ENCODE measurements at places on chromosomes 16 and 17. TPM values are rescaled to one million over a fixed set of nuclear protein-coding genes. Genes with fewer than 3 reads are reported as not detected.

DNA sequence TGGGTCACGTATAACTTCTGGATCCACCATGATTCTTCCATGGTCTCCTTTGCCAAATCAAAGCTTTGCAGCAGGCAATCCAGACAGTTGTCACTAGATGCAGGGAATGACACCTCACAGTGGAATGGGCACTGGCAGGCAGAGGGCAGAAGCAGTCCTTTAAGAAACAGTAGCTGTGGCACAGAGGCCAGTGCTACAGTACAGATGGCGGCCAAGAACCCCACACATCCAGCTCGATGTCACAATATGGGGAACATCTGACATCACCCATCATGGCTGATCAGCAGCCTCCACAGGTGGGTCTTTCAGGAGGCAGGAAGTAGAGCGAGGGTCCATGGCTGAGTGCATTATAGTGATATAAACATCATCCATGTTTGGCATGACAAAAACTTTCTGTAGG, 18.8 kb upstream of the ERN1 start:
- H3K4me3 ChIP-seq = no peak overlapping the region
- H3K4me1 ChIP-seq = peaks cover 28% of the 10 kb centered on the region

DNA sequence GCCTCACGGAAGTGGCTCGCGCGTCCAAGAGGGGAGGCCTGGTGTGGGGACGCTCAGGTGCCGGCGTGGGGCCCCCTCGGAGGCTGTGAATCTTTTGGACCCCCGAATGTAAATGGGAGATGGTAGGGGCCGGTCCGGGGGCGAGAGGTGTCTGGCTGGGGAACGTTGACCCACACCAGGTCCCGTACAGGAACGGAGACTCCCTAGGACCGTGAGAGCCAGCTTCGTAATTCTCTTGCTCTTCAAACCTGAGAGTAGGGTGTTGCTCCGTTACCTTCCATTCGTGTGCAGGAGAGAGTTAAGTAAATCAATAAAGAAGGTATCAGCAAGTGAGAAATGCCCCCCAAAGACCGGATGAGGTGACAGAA, 481 bp downstream of the LYRM1 start:
- no peaks in the 10 kb centered on the region for H3K27me3 ChIP-seq
- no peak for DNase-seq
- H3K4me1 ChIP-seq = peaks cover 26% of the 10 kb centered on the region
- peak overlapping the region; percentile 90 for H3K4me3 ChIP-seq
- peaks cover 5% of the 10 kb centered on the region for H3K36me3 ChIP-seq

DNA sequence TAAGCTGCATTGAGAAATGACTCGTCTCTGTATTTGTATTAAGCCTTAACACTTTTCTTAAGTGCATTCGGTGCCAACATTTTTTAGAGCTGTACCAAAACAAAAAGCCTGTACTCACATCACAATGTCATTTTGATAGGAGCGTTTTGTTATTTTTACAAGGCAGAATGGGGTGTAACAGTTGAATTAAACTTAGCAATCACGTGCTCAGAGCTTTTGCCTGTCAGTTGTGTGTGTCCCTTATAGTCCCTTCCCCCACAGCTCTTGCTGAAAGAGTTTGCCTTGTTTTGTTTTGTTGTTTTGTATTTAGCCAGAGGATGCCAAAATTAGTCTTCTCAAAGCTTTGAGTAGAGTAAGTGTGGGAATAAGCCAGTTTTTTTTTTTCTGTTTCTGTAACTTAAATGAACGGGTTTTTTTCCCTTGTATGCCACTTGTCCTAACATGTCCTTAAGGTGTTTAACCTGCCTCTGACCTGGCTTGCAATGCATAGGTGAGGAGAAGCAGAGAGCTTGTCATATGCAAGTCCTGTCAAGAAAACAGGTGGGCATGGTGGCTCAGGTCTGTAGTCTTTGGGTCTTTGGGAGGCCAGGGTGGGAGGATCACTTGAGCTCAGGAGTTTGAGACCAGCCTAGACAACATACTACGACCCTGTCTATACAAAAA, 4.6 kb upstream of the MAPK8IP3 start:
- no peak overlapping the region for H3K27ac ChIP-seq
- H3K36me3 ChIP-seq = peaks cover 47% of the 10 kb centered on the region
- no peak for DNase-seq

GRCh38 chr16:2507052-2507659, 6.6 kb upstream of the ATP6V0C start:
- H3K4me3 ChIP-seq = no peak overlapping the region
- peaks cover 8% of the 10 kb centered on the region for H3K36me3 ChIP-seq
- no peak for DNase-seq
- H3K27ac ChIP-seq = peak overlapping the region; percentile 78

- H3K27me3 ChIP-seq = no peaks in the 10 kb centered on the region
- no peak overlapping the region for H3K4me3 ChIP-seq
- DNase-seq = no peak
- peaks cover 39% of the 10 kb centered on the region for H3K36me3 ChIP-seq
Observed at GRCh38 chr17:21218831-21219380, 4.9 kb upstream of the TMEM11 start.

DNA sequence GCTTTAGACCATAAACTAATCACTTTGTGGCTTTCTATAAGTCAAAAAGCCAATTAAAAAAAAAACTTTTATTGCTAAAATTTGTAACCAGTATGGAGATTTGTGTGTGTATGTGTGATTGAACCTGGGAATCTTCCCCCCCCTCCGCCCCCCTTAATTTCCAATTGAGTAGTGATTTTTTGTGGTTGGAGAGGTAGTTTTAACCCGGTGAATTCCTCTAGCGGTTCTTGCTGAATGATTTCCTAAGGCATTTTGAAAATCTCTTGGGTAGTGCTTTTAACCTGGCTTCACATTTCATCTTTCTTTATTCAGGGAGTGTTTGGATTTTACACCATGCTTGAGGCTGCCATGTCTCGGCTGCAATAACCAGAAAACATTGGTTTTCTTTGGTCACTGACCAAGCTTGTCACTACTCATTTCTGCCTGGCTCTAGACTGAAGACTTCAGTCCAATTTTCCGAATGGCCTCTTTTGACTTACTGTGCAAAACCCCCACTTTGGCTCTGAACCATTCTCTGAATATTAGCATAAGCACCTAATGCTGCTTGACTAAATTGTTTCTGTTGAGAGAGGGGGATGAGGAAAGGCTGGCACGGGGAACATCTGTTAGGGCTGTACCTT, 35.6 kb downstream of the PRKCA start:
- H3K36me3 ChIP-seq = no peaks in the 10 kb centered on the region
- H3K27ac ChIP-seq = no peak overlapping the region
- no peaks in the 10 kb centered on the region for H3K27me3 ChIP-seq
- H3K4me3 ChIP-seq = no peak overlapping the region
- no peaks in the 10 kb centered on the region for H3K4me1 ChIP-seq
- DNase-seq = peak; percentile 85

- peak overlapping the region; percentile 100 for H3K27ac ChIP-seq
- peak overlapping the region; percentile 63 for H3K4me3 ChIP-seq
- peaks cover 18% of the 10 kb centered on the region for H3K4me1 ChIP-seq
- peak; percentile 93 for DNase-seq
- peaks cover 10% of the 10 kb centered on the region for H3K36me3 ChIP-seq
Observed at GRCh38 chr17:43171586-43172487, 823 bp downstream of the NBR1 start.

DNA sequence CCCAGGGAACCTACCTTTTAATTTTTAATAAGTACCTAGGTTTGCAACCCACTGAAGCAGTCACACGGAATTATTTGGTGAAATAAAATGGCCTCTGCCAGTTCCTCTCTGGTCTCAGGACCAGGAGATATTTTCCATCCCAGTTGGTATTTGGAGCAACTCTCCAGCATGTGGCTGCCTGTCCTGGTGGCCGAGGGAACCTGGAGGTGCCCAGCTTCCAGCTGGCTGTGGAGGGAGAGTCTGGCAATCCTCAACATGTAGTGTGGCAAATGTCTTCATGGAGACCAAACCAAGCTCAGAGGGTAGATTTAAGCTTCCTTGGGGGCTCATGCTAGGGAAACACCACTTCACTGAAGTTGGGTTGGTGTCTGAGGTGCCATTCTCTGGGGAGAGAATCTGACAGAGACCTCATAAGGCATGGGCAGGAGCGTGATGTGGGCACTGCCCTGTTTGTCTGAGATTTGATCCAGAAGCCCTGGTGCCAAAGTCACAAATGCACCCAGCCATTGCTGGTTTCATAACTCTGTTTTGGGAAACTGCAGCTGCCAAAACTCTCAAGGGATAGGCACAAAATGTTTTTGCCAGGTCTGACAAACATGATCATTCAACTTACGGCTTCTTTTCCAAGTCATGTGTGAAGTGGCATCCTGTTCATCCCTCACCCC, 2.8 kb downstream of the MT1X start:
- H3K27me3 ChIP-seq = peaks cover 4% of the 10 kb centered on the region
- peak overlapping the region; percentile 1 for H3K27ac ChIP-seq
- DNase-seq = no peak
- H3K36me3 ChIP-seq = no peaks in the 10 kb centered on the region
- H3K4me3 ChIP-seq = no peak overlapping the region
- peaks cover 34% of the 10 kb centered on the region for H3K4me1 ChIP-seq

GRCh38 chr16:30620169-30620568, 10.0 kb upstream of the ZNF689 start:
- H3K27ac ChIP-seq = no peak overlapping the region
- no peak overlapping the region for H3K4me3 ChIP-seq
- H3K36me3 ChIP-seq = no peaks in the 10 kb centered on the region
- peaks cover 2% of the 10 kb centered on the region for H3K27me3 ChIP-seq
- DNase-seq = no peak

DNA sequence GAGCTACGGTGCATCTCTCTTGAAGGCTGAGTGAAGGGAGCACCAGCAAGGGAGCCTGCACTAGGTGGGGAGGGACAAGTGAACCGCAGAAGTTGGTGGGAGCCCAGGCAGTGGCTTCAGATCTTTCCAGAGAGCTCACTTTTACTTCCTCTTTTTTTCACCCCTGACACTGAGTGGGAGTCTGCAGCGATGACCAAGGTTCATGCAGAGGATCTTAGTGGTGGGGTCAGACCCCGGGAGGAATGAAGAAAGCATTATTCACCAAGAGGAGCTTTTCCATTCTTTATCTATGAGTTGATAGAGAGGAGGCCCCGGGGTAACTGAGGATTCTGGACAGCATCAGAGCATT, 3.0 kb upstream of the CCL2 start:
- no peak overlapping the region for H3K4me3 ChIP-seq
- peaks cover 83% of the 10 kb centered on the region for H3K4me1 ChIP-seq
- DNase-seq = no peak

GRCh38 chr17:73304971-73305812, 6.6 kb downstream of the CDC42EP4 start:
- H3K27me3 ChIP-seq = no peaks in the 10 kb centered on the region
- H3K4me3 ChIP-seq = peak overlapping the region; percentile 32

DNA sequence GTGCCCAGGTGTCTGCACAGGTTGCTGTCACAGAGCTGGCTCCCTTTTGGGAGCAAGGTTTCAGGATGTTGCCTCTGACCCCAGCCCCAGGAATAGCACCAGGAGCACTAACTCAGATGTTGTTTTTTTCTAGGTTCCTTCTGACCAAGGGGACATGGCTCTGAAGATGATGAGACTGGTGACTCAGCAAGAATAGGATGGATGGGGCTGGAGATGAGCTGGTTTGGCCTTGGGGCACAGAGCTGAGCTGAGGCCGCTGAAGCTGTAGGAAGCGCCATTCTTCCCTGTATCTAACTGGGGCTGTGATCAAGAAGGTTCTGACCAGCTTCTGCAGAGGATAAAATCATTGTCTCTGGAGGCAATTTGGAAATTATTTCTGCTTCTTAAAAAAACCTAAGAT, 28.1 kb downstream of the SCPEP1 start:
- no peak overlapping the region for H3K4me3 ChIP-seq
- no peaks in the 10 kb centered on the region for H3K36me3 ChIP-seq
- H3K27ac ChIP-seq = no peak overlapping the region
- no peaks in the 10 kb centered on the region for H3K27me3 ChIP-seq

DNA sequence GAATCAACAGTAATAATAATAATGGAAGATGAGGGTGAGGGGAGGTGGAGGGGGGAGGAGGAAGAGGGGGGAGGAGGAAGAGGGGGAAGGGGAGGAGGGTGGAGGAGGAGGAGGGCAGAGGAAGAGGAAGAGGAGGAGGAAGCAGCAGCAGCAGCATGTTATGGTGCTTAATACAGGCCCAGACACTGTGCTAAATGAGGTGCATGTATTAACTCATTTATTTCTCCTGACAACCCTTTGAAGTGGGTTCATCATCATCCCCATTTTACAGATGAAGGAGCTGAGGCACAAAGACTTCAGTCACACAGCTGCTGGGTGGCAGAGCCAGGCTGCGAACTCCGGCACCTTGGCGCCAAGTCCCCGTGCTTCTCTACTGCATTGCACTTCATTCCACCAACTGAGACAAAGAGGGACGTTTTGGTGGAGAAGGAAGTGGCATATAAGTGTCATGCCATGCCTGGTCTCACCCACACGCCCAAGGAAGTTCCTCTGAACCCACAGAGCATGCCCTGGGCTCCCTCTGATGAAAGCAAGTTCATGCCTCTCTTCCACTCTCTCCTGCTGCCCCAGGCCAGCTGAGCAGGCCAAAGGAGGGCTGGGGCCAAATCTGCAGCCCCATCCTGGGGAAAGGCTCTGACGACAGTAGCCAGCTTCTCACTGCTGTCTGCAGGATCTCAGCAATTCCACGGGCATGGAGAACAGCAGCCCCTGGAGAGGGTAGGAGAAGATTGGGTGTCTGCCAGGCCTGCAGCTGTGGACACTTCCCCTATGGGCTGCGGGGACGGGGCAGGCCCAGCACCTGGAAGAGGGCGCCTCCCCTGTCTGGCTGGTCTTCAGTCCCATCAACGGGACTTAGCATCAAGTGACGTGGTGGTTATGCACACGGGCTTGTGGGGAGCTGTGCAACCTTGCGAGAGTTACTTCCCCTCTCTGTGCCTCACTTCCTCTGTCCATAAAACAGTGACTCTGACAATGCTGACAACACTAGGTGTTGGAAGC, 21.8 kb downstream of the XYLT1 start:
- H3K4me1 ChIP-seq = peaks cover 27% of the 10 kb centered on the region
- H3K4me3 ChIP-seq = no peak overlapping the region
- H3K27ac ChIP-seq = peak overlapping the region; percentile 42
- peak; percentile 68 for DNase-seq
- H3K36me3 ChIP-seq = no peaks in the 10 kb centered on the region
- no peaks in the 10 kb centered on the region for H3K27me3 ChIP-seq

- no peak for DNase-seq
- no peaks in the 10 kb centered on the region for H3K27me3 ChIP-seq
- H3K4me3 ChIP-seq = no peak overlapping the region
- H3K36me3 ChIP-seq = peaks cover 3% of the 10 kb centered on the region
- no peaks in the 10 kb centered on the region for H3K4me1 ChIP-seq
Observed at GRCh38 chr17:31310260-31310659, 3.6 kb downstream of the EVI2B start.

DNA sequence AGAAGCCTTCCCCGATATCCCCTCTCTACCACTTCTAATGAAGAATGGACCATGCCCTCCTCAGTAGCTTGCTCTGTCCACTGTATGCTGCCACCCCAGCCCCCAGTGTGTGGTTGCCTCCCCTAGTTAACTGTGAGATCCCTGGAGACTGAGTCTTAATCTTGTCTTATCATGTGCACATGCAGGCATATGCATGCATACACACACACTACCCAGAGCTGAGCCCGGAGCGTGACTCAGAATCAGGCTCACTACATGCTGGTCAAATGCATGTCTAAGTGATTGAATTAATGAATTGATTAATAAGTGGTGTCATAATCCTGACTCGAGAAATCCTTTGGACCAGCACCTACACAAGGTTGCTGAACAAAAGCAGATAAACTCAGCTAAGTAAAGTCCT, 99.4 kb downstream of the CCT6B start:
- H3K27me3 ChIP-seq = no peaks in the 10 kb centered on the region
- H3K27ac ChIP-seq = no peak overlapping the region
- H3K4me3 ChIP-seq = no peak overlapping the region
- no peak for DNase-seq
- no peaks in the 10 kb centered on the region for H3K4me1 ChIP-seq
- no peaks in the 10 kb centered on the region for H3K36me3 ChIP-seq

Gene FOXO3B
- total RNA-seq = 3.4 TPM

Gene TRAPPC2L
- total RNA-seq = 52.1 TPM

Gene TBC1D3G
- not detected for total RNA-seq

Gene CLDN7
- total RNA-seq = 0.71 TPM

Gene KRTAP4-6
- total RNA-seq = not detected

Gene GIT1
- 16.4 TPM for total RNA-seq

Data from muscle of leg (tissue), 16 donors.